ENCODE measurements at places on chromosomes 7 and 10. TPM values are rescaled to one million over a fixed set of nuclear protein-coding genes. Genes with fewer than 3 reads are reported as not detected.

- no peak for DNase-seq
These were observed 225.4 kb downstream of the USP6NL start for GRCh38 chr10:11386044-11386443.

Gene PANK1
- total RNA-seq, result 2.9 TPM

Gene TMEM196
- not detected for total RNA-seq

DNA sequence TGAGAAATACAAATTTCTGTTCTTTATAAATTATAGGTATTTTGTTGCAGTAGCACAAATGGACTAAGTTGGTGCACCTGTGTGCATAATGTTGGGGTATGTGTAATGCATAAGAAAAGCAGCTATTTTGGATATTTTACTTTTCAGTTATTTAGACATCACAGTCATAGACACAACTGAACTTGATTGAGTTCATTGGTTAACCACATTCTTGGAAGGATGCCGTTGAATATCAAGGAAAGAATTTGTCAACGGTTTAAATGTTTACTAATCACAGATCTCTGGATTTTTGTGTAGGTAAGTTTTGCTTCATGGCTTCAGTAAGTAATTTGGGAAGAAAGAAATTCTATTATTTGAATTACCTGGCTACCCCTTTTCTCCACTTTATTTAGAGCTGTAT lies 4.1 kb downstream of the OTUD1 start:
- no peak for DNase-seq

GRCh38 chr10:7519351-7519750 lies 108.5 kb upstream of the SFMBT2 start:
- no peak for DNase-seq

Gene LEP
- 498 TPM for total RNA-seq

DNA sequence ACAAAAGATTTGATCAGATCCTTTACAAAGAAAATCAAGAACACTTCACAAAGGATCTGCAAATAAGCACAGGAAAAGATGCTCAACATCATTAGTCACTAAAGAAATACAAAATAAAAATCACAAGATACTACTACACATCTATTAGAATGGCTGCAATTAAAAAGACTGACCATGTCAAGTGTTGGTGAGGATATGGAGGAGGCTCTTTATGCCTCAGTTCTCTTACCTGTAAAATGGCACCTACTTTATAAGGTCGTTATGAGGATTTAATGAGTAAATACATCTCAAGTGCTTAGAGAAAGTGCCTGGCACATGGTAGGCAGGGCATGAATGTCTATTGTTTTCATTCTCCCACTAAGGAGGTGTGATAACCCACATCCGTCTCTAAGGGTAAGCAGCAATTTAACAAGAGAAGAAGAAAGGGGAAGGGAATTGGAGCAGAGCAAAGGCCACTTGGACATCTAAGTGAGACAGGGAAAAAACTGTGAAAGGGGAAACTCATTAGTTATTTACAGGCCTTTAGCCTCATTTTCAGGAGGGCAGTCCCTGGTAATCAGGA lies 157.5 kb upstream of the NFE2L3 start:
- no peak for DNase-seq

Gene CYP51A1
- 28.3 TPM for total RNA-seq

Gene AKR1D1
- 0.59 TPM for total RNA-seq

DNA sequence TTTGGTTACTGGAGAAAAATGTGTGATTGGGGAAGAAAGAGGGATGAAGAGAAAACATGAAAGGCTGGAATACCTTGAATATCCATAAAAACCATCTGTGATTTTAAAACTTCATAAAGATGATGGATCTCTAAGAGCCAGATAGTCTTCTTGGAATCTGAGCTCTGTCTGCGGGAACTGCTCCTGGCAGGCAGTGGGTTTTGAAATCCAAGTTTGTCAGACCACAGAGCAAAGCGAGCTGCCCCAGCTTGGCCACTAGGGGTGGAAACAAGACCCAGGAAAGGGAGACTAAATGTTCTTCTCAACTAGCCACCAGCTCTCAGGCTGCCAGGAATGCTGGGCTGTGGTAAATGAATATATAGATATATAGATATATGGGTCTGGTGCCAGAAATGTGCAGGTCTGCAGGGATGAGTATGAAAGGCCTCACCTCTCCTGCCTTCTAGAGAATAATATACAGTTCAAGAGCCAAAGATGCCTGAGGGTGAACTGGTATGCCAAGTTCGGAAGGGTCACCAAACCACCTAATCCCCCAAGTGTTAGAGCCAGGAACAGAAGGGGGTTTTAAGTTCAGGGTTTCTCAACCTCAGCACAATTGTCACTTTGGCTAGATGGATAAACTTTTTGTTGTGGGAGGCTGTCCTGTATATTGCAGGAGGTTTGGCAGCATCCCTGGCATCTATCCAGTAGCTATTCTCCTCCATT lies 208.8 kb downstream of the KCNMA1 start:
- no peak for DNase-seq

GRCh38 chr10:85447690-85448089 lies 918.9 kb downstream of the GRID1 start:
- no peak for DNase-seq

Gene CALCR
- 0.15 TPM for total RNA-seq

Gene SEMA3C
- 108 TPM for total RNA-seq

DNA sequence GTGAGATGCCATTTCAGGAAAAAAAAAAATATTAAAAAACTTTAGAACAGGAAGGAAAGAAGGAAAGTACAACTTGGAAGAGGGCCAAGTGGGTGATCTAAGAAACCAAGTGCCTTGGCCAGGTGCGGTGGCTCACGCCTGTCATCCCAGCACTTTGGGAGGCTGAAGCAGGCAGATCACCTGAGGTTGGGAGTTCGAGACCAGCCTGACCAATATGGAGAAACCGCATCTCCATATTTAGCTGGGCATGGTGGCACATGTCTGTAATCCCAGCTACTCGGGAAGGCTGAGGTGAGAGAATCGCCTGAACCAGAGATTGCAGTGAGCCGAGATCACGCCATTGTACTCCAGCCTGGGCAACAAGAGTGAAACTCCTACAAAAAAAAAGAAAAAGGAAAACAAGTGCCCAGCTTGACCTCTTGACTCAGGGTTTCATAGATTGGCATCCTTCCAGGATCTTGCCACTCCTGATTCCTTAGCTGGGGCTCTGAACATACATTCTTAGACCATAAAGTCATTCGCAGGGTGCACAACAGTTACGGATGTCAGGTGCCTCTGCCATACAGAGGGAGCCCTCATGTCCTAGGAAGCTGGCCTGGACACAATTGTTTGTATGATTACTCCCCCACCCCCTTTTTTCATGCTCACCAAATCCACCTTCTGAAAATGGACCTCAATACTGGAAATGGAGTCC lies 2.1 kb upstream of the GUSB start:
- DNase-seq, result no peak

DNA sequence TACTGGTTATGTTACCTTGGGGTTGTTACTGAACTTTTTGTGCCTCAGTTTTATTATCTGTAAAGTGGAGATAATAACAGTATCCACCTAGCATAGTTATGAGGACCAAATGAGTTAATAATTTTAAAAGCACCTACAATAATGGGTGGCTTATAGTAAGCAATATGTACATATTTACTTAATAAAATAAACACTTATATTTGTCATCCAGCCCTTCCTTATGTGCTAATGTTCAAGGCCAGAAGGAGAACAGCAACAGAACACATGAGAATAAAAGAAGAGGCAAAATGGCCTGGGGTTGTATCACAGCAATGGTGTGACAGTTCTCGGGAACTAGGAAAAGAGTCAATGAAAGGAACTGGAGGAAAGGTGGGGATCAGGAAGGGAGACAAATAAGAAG lies 255.4 kb upstream of the LRGUK start:
- no peak for DNase-seq

Gene PSTK
- total RNA-seq, result 6.4 TPM

DNA sequence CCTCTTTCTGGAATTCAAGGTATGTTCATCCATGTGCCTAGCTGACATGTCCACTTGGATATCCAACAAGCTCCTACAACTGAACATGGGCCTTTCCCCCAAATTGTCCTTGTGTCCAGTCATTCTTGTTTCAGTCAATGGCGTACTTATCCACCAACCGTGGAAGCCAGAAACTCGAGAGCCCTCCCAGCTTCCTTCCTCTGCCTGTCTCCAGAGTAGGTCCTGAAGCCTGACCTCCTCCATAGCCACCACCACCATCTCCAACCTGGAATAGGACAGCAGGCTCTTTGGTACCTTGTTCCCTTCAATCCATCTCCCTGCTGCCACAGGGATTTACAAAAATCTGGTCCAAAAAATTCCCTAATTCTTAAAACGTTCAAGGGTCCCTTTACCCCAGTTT lies 305.1 kb downstream of the RPS24 start:
- DNase-seq, result peak; percentile 3

- no peak for DNase-seq
These were observed 408.2 kb upstream of the ADARB2 start for GRCh38 chr10:2145491-2145890.

GRCh38 chr10:59176241-59177030 lies at the start of gene PHYHIPL:
PHYHIPL (plus strand) TSS chr10:59176643; CDS start chr10:59176854, 211 bp downstream.
- no peak for DNase-seq
